Urothelium cell line (cell line): ENCODE measurements at places on chromosomes 7 and 10.

DNA sequence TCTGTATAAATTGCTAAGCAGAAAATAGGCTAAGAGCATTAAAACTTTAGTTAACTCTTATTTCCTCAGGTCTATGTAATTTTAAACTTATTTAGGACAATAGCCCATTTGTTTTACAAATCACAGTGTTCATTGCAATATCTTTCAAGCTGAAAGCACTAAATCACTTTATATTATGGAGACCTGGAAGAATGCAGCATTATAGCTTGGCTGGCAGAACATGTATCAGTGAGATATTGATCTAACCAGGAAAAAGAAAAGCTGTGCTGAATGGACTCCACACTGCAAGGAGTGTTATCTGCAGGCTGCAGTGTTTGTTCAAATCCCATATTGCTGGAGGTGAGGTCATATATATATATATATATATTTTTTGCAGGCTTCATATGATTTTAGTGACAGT, 517.5 kb downstream of the NRG3 start:
- no peak for DNase-seq

GRCh38 chr7:127882313-127882920, 148.8 kb downstream of the LRRC4 start:
- no peak for DNase-seq

GRCh38 chr7:22355620-22356009, 1.3 kb downstream of the RAPGEF5 start:
- DNase-seq: no peak

- no peak for DNase-seq
Measured at GRCh38 chr10:131270461-131271190, 40.9 kb downstream of the TCERG1L start.

GRCh38 chr10:70596860-70597809, 5.4 kb downstream of the PRF1 start:
- DNase-seq: peak; percentile 47

DNA sequence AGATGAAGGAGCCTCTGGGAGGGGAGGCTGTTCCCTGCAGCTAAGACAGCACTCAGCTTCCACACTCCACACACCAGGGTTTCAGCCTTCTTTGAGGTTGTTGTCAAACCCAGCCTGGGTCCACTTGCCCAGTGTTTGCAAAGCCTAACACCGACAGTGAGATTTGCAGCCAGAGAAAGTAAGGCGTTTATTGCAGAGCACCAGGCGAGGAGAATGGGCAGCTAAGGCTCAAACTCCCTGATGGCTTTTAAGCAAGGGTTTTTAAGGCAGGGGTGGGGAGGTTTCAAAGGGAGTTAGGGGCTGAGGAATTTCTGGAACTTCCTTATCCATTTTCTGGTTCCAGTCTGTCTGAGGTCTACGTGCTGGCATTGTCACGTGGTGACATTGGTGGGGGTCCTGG, 4.7 kb upstream of the ZNF775 start:
- no peak for DNase-seq
